ENCODE measurements at places on chromosomes 4 and X. TPM values are rescaled to one million over a fixed set of nuclear protein-coding genes. Genes with fewer than 3 reads are reported as not detected.

The TACR3 gene
- 0.46 TPM for total RNA-seq

The ADRA2C gene
- 16.5 TPM for total RNA-seq

The PHOX2B gene
- total RNA-seq, result not detected

The HSFX2 gene
- not detected for total RNA-seq

The TEX13D gene
- total RNA-seq, result not detected

The SRPX2 gene
- total RNA-seq, result not detected

DNA sequence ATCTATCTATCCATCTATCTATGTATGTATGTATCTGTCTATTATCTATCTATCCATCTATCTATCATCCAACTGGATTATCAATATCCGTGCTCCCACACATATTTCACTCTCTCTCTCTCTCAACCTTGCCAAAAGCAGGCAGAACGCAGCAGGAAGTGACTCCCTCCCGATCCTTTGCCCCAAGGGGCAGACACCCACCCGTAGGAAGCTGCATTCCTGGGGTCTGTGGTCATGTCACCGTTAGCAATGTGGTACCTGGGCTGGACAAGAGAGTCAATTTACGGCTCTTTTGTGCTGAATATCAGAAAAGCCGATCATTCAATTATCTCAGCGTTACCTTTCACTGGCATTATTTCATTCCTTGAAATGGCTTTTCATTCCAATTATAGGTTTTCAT, 119.6 kb upstream of the PPP2R3B start:
- no peak for DNase-seq

GRCh38 chrX:24465532-24465865, 413 bp downstream of the PDK3 start:
- no peak for DNase-seq

DNA sequence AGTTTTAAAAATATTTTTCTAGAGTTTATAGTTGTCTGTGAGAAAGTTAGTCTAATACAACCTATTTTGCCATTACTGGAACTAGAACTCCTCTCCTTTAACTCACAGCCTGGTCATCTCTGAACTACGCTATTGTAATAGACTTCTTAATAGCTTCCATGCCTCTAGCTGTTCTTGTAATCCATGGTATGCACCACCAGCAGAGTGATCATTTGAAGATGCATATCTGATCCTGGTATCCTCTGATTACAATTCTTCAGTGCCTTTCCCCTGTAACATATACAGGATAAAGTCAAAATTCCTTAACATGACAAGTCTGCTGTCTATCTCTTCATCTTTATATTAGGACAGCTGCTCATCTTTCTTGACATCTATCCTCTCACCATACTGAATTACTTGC, 37.6 kb upstream of the NALF2 start:
- DNase-seq, result no peak

DNA sequence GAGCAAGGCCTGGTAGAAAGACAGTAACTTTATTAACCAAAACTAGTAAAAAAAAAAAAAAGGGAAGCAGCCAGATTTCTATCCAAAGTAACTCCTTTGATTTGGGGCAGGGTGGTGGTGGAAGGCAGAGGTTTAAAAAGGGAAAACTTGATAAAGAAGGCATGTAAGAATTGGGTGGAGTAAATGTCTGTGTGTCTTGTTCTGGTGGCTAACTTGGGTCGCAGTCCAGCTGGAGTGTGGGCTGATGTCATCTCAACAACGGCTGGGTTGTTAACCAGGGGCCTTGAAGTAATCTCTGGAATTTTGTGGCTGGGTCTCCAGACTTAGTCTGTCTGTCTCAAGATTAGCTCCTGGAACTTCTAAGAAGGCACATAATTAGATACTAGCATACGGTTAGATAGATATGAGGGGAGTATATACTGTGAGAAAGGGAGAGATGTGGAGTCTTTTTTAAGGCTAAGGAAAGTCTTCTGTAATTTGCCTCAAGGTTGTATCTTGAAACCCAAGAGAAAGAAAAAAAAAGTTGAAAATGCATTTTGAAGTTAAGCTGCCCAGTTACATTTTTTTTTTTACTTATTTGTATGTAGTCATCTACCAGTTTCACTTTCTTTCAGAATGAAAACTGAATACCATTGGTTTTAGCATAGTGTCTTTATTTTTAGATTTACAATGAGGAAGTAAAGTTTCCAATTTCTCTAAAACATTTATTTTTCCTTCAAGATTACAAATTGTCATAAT, 48.3 kb downstream of the MTHFD2L start:
- DNase-seq, result no peak

GRCh38 chr4:11070813-11071212, 357.9 kb downstream of the HS3ST1 start:
- no peak for DNase-seq

DNA sequence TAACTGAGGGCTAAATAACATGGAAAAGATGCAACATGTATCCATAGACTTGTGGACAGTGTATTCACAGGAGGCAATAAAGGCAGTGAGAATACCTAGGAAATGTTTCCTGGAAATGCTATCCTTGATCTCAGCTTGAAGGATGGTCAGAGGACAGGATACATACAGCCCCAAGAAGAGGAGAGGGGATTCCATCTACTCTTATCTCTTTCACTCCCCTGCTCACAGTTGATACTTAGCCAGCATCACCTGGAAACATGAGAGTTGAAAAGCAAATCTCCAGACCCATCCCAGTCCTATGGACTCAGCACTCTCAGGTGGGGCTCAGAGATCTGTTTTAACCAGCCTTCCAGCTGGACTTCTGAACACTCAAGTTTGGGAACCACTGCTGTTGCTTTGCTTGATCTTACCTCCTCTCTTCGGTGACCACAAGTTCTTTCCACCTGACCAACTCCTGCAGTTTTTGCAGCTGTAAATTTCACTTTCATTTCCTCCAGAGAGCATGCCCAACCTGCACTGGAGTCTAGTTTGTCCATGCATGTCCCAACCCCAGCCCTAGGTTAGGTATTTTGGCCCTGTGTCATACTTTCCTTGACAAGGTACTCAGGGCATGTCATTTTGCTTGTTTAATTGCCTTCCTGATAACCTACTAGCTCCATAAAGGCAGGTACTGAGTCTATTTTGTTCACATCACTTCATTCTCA, 10.4 kb downstream of the RELL1 start:
- no peak for DNase-seq

DNA sequence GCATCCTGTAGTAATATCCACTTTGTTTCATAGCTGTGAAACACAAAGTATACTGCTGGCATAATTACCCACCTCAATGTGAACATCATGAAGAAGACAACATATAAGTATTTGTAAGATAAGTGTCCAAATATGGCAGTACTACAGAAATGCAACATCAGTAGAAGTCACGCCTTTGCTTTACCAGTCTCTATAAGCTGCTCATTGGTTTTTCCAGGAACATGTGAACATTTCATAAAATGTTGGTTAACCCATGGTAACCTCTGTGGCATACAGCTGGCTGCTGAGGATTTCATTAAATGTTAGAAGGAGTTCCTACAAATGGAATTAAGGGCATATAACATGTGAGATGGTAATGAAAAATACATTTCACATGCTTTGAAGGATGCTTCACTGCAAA, 77.6 kb downstream of the PPP3CA start:
- no peak for DNase-seq

DNA sequence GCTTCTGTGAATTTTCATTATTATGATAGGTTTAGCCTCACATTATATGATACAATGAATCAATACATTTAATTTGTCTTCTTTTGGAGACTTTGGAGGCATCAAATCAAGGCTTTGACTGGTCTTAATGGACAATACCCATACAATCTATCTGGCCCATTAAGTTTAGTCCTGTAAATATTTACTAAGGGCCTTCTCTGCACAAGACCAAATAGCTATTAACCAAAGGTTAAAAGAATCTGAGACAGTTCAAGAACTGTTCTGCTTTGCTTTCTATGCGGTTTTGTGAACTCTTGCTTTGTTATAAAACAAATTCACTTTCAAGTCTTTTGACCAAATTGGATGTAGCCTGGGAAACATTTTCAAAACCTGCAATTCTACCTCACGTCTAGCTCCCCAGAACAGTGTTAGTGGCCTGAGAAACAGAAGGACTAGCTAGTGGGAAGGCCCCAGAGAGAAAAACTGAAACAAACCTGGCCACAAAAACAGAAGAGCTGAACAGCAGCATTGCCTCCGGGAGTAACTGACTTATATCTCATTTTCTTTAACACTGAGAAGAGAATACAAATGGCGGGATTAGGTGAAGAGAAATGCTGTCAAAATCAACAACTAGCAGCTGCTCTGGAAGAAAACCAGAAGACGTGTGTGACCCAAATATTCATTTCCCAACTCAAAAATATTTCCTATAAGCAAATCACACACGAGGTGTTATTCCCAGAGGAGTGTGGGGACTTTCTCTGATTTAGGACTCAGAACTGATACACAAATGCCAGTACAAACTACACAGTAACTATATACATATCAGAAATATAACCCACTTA, 548 bp downstream of the TLR1 start:
- DNase-seq, result no peak

- no peak for DNase-seq
These were observed 15.5 kb upstream of the DCTD start for GRCh38 chr4:182932651-182933050.

GRCh38 chr4:22500128-22500611, 15.7 kb downstream of the ADGRA3 start:
- DNase-seq, result no peak

- no peak for DNase-seq
These were observed 39.4 kb upstream of the NDP start for GRCh38 chrX:44012484-44013096.

DNA sequence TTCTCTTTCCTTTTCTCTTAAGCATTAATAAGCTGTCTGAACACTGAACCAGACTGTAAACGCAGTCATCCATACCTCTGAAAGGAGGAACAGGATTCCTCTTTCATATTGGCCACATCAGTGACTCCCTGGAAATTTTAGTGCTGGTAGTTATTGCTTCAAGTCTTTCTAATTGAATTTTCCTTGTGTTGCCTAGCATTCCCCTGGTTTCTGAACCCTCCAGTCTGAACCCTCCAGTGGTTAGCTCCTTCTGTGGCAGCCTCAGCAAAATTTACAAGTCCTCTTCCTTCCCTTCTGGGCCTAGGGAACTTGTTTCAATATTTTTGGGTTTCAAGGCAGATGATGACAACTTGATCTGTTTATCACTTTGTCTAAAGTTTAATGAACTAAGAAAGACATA, 7.9 kb downstream of the SPARCL1 start:
- no peak for DNase-seq

GRCh38 chrX:20665481-20665880, 398.8 kb upstream of the RPS6KA3 start:
- DNase-seq, result no peak

DNA sequence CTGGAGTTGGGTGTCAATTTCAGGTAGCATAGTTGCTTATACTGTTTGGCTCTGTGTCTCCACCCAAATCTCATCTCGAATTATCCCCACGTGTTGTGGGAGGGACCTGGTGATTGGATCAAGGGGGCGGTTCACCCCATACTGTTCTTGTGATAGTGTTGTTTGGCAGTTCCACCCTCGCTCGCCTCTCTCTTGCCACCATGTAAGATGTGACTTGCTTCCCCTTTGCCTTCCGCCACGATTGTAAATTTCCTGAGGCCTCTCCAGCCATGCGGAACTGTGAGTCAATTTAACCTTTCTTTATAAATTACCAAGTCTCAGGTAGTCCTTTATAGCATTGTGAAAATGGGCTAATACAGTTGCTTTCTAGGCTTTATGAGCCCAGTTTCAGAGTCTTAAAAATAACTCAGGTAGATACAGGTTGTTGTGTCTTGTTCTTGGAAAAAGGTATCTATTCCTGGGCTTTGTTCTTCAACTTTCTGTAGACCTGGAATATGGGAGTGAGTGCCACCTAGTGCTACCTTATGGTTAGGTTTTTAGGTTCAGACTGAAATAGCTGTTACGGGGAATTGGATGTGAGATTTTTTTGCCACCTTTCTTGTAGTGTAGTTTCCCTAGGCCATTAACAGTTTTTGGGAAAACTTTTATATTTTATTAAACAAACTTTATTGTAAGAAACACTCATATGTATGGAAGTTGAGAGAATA, 15.6 kb downstream of the PGK1 start:
- DNase-seq, result no peak

DNA sequence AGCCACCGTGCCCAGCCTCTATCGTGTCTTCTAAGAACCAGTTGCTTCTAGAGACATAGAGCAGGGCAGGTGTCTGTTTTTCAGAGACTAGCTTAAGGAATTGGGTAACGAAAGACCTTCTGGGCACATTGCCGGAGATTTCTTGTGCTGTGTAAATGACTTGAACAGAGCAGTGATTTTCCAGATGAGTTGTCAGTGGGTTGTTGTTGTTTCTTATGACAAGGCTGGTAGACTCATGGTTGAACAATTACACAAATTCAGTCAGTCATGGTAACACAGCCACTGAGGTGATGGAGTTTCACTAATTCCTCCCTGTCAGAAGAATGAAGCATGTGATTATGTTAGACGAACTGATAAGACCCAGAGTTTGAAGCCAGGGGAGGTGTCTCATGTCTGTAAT, 20.5 kb upstream of the DDX3X start:
- no peak for DNase-seq
